ENCODE measurements at places on chromosomes 1 and 21. TPM values are rescaled to one million over a fixed set of nuclear protein-coding genes. Genes with fewer than 3 reads are reported as not detected.

- no peak overlapping the region for H3K27ac ChIP-seq
- no peak for DNase-seq
- no peak overlapping the region for H3K4me3 ChIP-seq
- H3K36me3 ChIP-seq, result no peaks in the 10 kb centered on the region
- no peaks in the 10 kb centered on the region for H3K27me3 ChIP-seq
Measured at GRCh38 chr1:241551759-241552638, 19.8 kb downstream of the KMO start.

DNA sequence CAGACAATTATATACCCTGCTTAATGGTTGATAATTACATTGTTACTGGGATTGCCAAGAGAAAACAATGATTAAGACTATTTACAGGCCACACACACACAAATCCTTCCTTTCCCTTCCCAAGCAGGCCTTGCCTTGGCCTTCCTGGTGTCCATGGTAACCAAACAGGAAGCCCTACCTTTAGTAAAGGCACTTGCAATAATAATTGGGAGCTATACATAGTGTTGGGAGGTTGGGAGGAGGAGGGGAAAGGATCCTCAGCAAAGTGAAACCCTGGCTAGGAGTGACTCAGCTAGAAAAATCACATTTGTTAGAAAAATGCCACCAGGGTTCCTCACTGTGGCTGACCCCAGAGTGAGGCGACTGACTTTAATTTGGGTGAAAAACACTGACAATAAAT, 122.3 kb upstream of the ADAR start:
- no peaks in the 10 kb centered on the region for H3K27me3 ChIP-seq
- no peak for DNase-seq
- no peak overlapping the region for H3K4me3 ChIP-seq
- H3K4me1 ChIP-seq, result peaks cover 5% of the 10 kb centered on the region

DNA sequence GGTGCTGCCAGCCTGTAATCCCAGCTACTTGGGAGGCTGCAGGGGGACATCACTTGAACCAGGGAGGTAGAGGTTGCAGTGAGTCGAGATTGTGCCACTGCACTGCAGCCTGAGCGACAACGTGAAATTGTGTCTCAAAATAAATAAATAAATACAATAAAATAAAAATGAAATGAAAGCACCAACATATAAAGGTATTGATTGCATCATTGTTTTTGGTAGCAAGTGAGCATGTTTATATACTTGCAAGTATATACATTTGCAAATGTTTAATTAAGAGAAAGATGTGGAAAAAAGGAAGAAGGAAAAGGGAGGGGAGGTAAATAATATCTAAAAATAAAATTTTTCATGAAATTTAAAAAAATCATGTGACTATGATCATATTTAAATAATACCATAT, 32.8 kb upstream of the NRIP1 start:
- H3K4me3 ChIP-seq, result no peak overlapping the region
- no peak for DNase-seq
- peaks cover 9% of the 10 kb centered on the region for H3K4me1 ChIP-seq
- no peaks in the 10 kb centered on the region for H3K27me3 ChIP-seq
- H3K36me3 ChIP-seq, result no peaks in the 10 kb centered on the region
- H3K27ac ChIP-seq, result no peak overlapping the region

Gene BSND
- total RNA-seq, result not detected

DNA sequence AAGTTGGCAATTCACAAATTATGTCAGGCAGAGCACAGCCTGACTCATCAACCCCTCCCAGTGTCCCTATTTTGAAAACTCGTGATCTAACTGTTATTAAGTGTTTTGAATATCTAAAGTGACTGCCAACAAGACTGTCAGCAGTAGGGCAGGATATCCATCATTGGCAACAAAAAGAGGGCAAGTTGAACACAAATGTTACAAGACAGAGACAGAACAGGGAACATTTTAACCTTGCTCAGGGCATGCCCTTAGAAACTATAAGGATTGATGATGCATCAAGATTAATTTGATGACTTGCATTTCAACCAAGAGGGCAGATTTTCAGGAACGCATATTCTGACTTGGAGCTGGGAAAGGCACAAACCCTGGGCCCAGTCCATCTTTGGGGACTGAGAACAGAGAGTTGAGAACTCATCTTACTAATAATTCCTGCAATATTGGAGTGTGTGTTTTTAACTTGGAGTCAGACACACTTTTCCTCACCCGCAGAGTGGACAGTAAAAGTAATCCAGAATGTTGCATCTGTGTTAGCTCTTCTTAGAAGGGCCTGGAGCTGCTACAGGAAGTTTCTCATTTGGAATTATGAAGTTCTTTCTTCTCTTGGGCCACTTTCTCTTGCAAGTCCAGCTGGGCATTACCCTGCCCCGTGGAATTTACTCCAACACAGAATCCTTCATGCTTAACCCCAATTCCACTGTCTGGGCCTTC, 317.2 kb downstream of the LTN1 start:
- no peak overlapping the region for H3K27ac ChIP-seq
- H3K4me1 ChIP-seq, result no peaks in the 10 kb centered on the region
- no peak overlapping the region for H3K4me3 ChIP-seq

DNA sequence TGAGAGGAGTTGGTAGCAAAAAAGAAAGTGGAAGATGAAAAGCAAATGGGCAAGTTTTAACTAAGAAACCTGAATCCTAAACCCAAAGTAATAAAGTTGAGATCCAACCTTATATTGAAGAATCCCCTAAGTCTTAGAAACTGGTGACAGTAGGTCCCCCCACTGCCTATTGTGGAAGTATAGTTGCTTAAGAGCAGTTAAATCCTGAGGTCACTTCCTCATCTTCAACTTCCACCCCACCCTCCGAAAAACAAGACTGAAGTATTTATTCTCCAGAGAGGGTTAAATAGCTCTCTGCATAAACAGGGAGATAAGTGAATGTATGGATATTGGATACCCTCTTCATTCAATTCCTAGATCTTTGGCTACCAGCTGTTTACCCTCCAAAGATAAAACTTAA, 3.3 kb upstream of the DSTYK start:
- peaks cover 8% of the 10 kb centered on the region for H3K4me1 ChIP-seq
- H3K27ac ChIP-seq, result no peak overlapping the region

DNA sequence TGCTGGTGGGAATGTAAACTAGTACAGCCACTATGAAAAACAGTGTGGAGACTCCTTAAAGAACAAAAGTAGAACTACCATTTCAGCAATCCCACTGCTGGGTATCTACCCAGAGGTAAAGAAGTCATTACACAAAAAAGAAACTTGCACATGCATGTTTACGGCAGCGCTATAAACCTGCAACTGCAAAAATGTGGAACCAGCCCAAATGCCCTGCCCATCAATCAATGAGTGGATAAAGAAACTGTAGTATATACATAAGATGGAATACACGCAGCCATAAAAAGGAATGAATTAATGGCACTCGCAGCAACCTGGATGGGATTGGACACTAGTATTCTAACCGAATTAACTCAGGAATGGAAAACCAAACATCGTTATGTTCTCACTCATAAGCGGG, 51.0 kb downstream of the ZSWIM5 start:
- H3K27me3 ChIP-seq, result no peaks in the 10 kb centered on the region
- no peaks in the 10 kb centered on the region for H3K36me3 ChIP-seq
- no peak for DNase-seq
- no peak overlapping the region for H3K27ac ChIP-seq
- no peaks in the 10 kb centered on the region for H3K4me1 ChIP-seq

Gene ZFP69B
- total RNA-seq, result 17.1 TPM

DNA sequence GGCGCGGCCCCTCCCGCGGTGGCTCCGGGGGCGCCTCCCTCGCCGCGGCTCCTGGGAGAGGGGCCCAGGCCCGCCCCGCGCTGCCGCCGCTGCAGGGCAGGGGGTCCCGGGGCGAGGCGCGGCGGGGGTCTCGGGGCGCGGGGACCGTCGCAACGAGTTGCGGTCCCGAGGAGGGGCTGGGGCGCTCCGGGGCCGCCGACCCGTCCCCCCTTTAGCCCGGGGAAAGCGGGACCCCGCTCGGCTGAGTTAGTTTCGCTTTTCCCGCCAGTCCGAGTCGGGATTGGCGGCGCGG, 493 bp downstream of the SPSB1 start:
- peak overlapping the region; percentile 73 for H3K4me3 ChIP-seq
- DNase-seq, result no peak
- no peak overlapping the region for H3K27ac ChIP-seq
- H3K27me3 ChIP-seq, result peaks cover 28% of the 10 kb centered on the region

Gene PTPRU
- total RNA-seq, result 68.9 TPM

Gene FCRL5
- not detected for total RNA-seq

Gene CLDN17
- not detected for total RNA-seq

GRCh38 chr21:41167348-41168342, at the start of gene BACE2:
BACE2 (plus strand) TSS chr21:41168160; CDS start chr21:41168264, 104 bp downstream.
- peaks cover 77% of the 10 kb centered on the region for H3K27me3 ChIP-seq
- H3K4me3 ChIP-seq, result peak within 1 kb of the TSS; percentile 83
- H3K36me3 ChIP-seq, result no peaks in the 10 kb centered on the region
- DNase-seq, result peak; percentile 81
- no peak within 1 kb of the TSS for H3K27ac ChIP-seq
- peaks cover 12% of the 10 kb centered on the region for H3K4me1 ChIP-seq

DNA sequence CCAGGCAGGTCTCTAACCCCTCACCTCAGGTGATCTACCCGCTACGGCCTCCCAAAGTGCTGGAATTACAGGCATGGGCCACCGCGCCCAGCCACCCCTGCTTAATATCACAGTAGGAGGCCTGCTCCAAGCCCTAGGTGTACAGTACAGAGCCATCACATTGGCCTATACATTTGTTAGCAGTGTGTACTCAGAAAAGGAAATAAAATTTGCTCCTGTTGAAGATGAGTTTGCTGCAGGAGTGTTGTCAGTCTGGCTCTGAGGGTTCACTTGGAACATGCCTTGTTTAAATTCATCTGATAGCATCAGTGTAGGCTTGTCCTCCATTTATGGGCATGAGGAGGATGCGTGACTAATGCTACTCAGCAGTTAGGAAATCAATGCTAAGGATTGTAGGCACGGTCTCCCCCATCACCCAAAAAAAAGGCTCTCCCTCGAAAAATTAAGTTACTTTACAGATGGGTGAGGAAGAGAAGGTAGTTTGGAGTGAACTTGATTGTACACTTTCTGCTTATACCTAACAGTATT, 4.6 kb upstream of the ENAH start:
- H3K27me3 ChIP-seq, result peaks cover 10% of the 10 kb centered on the region
- H3K36me3 ChIP-seq, result no peaks in the 10 kb centered on the region
- no peaks in the 10 kb centered on the region for H3K4me1 ChIP-seq
- H3K4me3 ChIP-seq, result no peak overlapping the region
- DNase-seq, result no peak

- H3K36me3 ChIP-seq, result no peaks in the 10 kb centered on the region
- H3K27ac ChIP-seq, result no peak overlapping the region
- H3K4me3 ChIP-seq, result no peak overlapping the region
Measured at GRCh38 chr1:222772996-222773379, 36.0 kb downstream of the FAM177B start.
